ENCODE measurements at places on chromosomes 4 and X.

GRCh38 chr4:137644201-137644600 lies 111.9 kb upstream of the PCDH18 start:
- no peak for DNase-seq

DNA sequence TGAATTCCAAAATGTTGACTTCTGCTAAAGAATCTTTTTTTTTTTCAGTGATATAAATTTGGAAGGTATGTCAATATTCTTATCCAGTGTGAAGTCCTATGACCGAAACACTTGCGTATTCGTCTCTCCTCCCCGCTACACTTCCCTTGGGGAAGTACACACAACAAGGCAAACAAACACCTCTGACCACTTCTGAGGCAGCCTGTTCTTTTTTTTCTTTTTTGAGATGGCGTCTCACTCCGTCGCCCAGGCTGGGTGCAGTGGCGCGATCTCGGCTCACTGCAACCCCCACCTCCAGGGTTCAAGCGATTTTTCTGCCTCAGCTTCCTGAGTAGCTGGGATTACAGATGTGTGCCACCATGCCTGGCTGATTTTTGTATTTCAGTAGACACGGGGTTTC lies 78.1 kb upstream of the DHRSX start:
- DNase-seq = no peak

DNA sequence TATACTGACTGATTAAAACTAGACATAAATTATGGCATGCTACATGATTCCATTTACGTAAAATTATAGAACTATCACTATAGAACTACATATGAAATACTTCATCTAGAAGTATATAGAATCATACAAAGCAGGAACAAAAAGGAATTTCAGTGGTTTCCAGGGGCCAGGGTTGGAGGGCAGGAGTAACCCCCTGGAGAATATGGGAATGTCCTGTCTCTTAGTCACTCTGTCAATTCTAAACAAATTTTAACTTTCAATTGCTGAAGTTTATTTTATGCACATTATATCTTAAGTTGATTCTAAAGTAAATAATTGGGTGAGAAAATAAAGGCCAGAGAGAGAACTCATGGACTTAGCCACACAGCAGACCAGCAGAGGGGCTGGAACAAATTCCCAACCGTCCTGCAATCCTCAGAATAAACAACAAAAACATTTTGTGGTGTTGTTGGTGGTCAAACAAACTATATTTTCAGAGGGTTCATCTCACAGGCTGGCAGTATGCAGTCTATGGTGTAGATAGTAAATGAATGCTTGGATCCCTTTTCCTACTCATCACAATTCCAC lies 476.9 kb upstream of the SLIT2 start:
- DNase-seq = no peak

DNA sequence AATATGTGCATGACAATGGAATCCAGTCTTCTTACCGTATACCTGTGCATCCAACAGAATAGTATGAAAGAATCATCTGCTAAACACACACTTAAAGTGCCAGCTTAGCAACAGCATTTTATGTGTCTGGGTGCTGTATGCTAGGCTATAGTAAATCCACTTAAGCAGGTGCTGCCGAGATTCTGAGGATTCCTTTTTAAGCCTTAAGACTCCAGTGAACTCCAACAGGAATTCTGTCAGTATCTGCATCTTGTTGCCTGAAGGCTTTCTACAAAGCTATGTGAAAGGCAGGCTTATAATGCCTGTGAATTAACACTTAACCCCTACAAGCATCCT lies 1076.4 kb upstream of the PABPC4L start:
- DNase-seq = no peak

DNA sequence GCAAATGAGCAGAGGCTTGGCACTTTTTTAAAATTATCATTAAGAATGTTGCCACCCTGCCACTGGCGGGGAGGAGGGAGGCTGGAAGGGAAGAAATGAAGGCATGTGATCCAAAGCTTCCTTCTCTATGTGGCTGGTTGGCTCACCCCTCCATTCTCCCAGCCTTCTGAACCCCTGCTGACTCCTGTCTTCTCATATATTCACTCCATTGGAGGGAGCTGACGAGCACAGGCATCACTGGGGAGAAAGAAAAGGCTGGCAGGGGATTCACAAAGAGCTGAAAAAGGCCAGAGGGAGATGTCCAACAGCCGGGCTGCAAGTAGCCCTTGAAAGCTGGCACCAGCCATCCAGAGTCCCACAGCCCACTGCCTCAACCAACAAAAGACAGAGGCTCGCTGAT lies 495.6 kb downstream of the BCOR start:
- DNase-seq = no peak

DNA sequence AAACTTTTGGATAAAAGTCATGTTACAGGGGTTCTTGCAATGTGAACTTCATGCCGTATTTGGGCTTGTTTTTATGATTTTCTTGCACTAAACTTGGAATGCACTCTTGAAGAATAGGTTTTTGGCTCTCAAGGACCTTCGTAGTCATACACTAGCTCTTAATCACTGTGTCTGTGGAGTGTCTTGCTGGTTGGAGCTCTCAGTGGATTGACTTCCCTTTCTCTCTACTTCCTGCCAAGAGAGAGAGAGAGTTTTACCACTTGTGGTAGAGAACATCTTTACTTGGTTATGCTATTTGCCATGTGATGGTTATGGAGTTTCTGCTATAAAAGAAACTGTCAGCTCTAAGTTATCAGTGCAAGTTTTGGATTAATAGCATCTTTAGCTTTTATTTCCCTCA lies 112.4 kb downstream of the BMPR1B start:
- DNase-seq = no peak

GRCh38 chr4:40462326-40462725 lies 127.2 kb downstream of the CHRNA9 start:
- peak; percentile 24 for DNase-seq

- no peak for DNase-seq
These were observed 327.9 kb downstream of the MAPK10 start for GRCh38 chr4:86031927-86032326.

DNA sequence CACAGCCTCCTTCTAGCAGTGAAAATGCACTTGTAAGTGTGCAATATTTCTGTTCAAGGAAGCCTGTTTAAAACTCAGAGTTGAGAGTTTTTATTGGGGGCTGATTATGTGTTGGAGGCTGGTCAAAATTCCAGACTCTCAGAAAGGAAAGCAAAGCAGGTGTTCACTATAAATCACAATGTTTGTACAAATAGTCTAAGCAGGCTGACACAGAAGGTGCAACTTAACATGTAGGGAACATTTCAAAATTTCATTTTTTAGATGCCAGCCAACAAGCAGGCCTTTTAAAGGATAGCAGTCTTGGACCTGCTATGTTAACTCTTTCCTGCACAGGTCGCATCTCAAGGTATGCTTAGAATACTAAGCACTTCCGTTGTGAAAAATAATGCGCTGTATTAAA lies 112.3 kb upstream of the IL13RA1 start:
- DNase-seq = no peak

GRCh38 chr4:93312299-93312698 lies 516.3 kb upstream of the ATOH1 start:
- DNase-seq = no peak

- no peak for DNase-seq
These were observed 6.0 kb upstream of the BCOR start for GRCh38 chrX:40103565-40104323.

DNA sequence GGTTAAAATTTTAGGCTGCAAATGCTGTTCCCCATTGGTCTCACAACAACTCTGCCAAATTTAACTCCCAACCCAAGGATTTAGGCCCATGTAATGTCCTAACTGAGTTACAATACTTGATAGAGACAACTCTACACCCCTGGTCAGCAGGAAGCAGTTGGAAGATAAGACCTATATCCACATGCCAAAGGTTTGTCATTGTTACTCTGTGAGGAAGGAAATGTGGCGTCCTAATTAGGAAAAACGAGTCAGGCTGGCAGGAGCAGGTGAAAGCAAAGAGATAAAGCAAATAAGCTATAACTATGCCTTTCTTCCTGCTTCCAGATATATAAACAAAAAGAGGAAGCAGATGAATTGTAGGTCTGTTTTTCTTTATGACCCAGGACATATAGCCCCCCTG lies 69.1 kb downstream of the SPIN4 start:
- DNase-seq = no peak

GRCh38 chr4:64146030-64146429 lies 263.2 kb downstream of the TECRL start:
- DNase-seq = no peak

DNA sequence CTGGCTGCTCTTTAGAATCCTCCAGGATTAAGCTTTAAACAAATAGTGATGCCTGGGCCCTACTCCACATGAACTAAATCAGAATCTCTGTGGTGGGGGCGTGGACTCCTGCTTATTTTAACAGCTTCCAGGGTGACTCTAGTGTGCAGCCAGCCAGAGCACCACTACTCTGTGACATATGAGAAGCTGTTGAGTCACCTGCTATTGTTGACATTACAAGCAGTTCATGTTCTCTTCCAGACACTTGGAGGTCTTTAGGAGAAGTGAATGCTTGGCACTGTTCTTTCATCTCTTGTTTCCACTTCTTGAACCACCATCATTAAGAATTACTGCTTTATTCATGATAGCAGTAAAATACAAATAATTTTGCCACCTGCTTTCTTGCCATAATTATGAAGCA lies 426 bp upstream of the C4orf51 start:
- DNase-seq = no peak

DNA sequence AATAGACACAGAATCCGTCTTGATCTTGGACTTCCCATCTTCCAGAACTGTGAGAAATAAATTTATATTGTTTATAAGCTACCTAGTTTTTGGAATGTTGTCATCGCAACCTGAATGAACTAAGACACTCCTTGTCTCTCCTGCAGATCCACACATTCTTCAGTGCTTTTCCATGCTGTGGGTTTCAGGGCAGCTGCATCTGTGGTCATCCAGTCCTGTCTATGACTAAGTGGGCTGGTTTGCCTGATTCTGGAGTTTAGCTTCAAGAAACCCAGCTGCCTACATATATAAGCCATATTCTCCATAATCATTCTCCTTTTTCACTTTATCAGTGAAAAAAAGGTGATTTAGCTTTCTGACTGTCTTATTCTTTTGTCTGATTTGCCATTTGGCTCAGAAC lies 170.3 kb upstream of the KIT start:
- DNase-seq = no peak

DNA sequence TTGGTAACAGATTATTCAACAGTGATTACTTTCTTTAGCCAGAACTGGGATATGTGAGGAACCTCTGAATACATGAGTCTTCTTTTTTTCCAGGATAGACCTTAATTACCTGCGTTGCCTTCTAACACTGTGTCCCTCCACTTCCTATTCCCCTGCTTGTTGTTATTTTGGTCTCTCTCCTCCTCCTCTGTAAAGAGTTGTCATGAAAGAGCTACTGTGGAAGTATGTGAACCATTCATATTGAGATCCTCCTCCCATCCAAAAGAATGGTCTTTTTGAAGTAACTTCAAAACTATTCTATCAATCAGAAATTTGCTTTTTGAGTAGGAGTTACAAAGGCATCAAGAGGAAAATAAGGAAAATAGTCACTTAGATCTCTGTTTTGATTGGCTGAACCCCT lies 420.0 kb upstream of the TENM3 start:
- DNase-seq = no peak
